MM.1S (cell line): ENCODE measurements at places on chromosomes 11 and 22.

DNA sequence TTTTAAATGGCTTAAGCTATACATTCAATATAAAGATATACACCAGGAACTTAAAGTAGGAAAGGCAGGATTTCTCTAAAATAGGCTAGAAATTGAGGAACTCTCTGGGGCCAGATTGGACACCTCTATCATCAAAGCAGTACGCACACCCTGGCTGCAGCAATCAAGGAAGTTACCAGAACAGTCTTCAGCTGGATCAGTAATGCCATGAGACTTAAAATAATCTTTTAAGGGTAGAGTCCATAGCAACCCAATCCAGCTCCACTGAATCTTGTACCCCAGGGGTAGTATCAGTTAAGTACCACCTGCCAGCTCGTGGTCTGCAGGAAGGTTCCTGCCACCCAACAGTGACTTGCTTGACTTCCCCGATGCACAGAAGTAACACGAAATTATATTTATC is 3.0 kb downstream of the RDX start:
- DNase-seq: no peak
- H3K27me3 ChIP-seq: no peaks in the 10 kb centered on the region

DNA sequence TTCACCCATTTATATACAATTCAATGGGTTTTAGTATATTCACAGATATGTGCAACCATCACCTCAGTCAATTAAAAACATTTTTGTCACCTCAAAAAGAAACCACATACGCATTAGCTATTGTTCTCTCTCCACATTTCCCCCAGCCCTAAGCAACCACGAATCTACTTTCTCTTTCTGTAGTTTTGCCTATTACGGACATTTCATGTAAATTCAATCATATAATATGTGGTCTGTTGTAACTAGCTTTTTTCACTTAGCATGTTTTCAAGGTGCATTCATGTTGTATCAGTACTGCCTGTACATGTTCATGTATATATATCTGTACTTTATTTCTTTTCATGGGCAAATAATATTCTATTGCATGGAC is 104.7 kb upstream of the RRM1 start:
- no peaks in the 10 kb centered on the region for H3K4me1 ChIP-seq
- no peaks in the 10 kb centered on the region for H3K27me3 ChIP-seq
- no peaks in the 10 kb centered on the region for H3K36me3 ChIP-seq
- no peak overlapping the region for H3K4me3 ChIP-seq

- H3K4me1 ChIP-seq: no peaks in the 10 kb centered on the region
- no peak overlapping the region for H3K4me3 ChIP-seq
- H3K36me3 ChIP-seq: no peaks in the 10 kb centered on the region
- no peak overlapping the region for H3K27ac ChIP-seq
- H3K27me3 ChIP-seq: peaks cover 55% of the 10 kb centered on the region
Measured at GRCh38 chr11:117477721-117478120, 150.1 kb downstream of the CEP164 start.

DNA sequence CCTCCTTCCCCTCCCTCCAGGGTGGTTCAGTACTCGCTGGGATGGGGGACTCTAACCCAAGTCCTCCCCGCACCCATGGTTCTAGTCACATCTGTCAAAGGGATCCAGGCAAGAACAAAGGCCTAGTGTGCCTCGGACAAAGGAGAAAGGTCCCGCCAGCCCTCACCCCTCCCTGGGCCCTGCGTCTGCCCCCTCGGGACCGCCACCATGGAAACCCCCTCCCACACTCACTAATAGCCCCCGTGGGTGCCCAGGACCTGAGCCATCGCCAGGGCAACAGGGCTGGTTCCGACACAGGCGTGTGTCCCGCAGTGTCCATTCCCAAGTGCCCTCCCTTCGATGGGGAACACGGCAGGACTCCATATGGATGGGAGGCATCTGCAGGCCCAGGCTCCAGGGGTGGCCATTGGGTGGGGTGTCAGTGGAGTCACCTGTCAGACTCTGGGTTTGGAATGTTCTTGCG is 5.1 kb upstream of the CARNS1 start:
- H3K4me1 ChIP-seq: peaks cover 19% of the 10 kb centered on the region
- DNase-seq: no peak
- no peak overlapping the region for H3K27ac ChIP-seq
- H3K4me3 ChIP-seq: no peak overlapping the region
- peaks cover 6% of the 10 kb centered on the region; the same call in 1 of the 2 replicates for H3K27me3 ChIP-seq

- H3K27me3 ChIP-seq: no peaks in the 10 kb centered on the region
- DNase-seq: no peak
- no peaks in the 10 kb centered on the region for H3K36me3 ChIP-seq
- H3K4me1 ChIP-seq: no peaks in the 10 kb centered on the region
Measured at GRCh38 chr11:90309693-90310092, 86.8 kb upstream of the CHORDC1 start.

DNA sequence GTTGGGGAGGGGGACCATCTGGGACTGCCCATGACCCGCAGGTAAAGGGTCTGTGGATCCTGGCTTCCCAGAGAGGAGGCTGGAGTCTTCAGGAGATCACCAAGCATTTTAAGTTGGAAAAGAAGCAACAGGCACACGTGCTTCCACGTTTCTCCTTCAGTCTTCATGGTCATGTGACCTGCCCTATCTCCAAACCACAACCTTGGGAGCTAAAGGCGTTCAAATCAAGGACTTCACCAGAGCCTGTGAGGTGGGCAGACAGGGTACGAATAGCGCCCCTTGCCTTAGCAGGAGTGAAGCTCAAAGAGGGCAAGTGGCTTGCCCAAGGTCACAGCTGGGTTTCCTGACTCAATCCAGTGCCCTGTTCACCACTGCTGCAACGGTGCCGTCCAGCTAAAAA is 6.7 kb downstream of the TMEM184B start:
- H3K27ac ChIP-seq: no peak overlapping the region
- H3K4me3 ChIP-seq: no peak overlapping the region
- no peak for DNase-seq
- H3K4me1 ChIP-seq: peaks cover 44% of the 10 kb centered on the region

GRCh38 chr22:44091021-44091721 is 67.1 kb downstream of the PARVB start:
- H3K4me3 ChIP-seq: no peak overlapping the region
- H3K27ac ChIP-seq: no peak overlapping the region
- H3K36me3 ChIP-seq: no peaks in the 10 kb centered on the region
- no peak for DNase-seq

GRCh38 chr11:5665746-5666401 is 19.0 kb downstream of the TRIM5 start:
- no peak for DNase-seq
- no peaks in the 10 kb centered on the region for H3K27me3 ChIP-seq
- H3K27ac ChIP-seq: no peak overlapping the region

- no peaks in the 10 kb centered on the region for H3K27me3 ChIP-seq
- H3K36me3 ChIP-seq: peaks cover 2% of the 10 kb centered on the region
- peak overlapping the region; percentile 89 for H3K27ac ChIP-seq
Measured at GRCh38 chr22:29267462-29267857, 321 bp downstream of the RHBDD3 start.
